ENCODE measurements at places on chromosomes 7 and 10.

- DNase-seq: no peak
Observed at GRCh38 chr7:33815336-33815735, 90.0 kb upstream of the BMPER start.

DNA sequence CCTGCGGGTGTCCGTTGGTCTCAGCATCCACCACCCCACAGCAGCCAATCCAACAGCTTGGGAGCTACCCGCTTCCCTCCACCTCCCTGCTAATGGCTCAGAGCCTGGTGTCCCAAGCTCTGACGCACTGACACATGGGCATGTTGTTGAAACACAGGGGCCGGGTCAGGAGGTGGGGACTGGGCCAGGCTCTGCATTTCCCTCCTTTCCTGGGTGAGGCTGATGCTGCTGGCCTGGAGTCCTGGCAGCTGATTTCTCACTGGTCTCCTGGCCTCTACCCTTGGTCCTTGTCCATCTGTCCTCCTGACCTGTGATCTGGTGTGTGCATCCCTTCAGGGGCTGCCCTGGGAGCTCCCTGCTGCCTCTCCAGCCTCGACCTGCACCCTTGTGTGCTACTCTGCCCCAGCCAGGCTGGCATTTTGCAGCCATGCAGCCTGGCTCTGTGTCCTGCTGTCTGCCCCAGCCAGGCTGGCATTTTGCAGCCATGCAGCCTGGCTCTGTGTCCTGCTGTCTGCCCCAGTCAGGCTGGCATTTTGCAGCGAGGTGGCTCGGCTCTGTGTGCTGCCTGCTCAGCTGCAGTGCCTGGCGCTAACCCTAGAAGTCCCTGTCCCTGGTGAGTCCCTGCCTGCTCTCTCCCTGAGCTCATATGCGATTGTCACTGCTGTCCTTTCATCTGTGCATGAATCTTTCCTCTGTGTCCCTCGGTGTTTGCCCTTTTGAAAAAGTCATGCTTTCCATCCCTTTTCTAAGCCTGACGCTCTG, 14.0 kb downstream of the AMZ1 start:
- no peak for DNase-seq

GRCh38 chr7:111089822-111090426, 1.0 kb upstream of the LRRN3 start:
- DNase-seq: no peak

DNA sequence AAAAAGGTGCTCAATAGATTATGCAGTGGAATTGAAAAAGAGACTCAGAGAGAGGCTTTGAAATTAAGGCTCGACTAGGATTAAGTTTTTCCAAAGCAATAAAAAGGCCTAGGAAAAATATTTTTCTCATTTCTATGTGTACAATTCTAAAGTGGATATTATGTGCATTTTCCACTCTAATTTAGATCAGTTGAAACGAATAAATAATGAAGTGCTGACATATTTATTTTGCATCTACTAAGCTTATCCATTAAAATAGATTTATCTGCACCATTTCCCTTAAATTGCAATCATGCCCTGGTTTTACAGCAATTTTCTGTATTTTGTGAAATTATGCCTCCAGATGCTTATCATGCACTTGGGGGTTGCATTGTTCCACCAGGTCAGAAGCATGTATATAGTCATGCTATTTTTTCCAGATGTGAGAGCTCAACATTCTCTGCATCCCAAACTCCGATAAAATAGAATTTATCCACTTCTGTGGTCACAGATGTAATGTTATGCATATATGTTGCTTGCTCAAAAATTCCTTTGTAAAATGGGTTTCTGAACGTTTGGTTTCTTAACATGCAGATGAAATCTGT, 18.3 kb downstream of the FIGNL1 start:
- DNase-seq: no peak

DNA sequence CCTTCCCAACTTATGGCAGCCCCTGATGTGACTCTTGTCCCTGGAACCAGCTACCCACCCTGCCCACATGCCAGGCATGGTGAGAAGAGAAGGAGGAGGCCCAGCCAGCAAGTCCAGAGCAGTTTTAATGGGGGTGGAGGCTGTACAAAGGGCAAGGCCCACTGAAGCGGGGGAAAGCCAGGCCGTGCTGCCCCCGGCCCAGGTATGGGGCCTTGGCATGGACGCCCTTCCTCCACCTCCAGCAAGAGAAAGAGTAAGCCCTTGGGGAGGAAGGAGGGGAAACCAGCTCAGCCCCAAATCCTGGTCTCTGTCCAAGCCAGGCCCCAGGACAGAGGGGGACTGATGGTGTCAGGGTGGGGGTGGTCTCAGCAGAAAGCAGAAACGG, 7.0 kb downstream of the NFKB2 start:
- DNase-seq: no peak

DNA sequence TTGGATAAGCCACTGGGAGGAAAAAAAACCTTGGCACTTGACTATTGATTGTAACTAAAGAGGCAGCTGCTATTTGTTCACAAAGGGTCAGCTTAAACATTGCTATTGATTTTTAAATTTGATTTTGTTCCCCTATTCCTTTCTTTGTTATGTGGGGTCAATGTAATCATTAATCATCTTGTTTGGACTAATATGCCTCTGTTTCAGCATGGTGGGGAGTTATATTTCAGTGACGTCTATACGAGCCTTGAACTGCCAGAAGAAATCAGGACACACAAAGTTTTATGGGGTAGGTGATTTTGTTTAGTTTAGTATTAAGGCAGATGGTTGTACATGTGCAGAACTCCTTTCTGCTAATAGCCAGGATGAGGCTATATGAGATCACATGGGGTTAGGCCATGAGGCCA, 7.5 kb downstream of the AS3MT start:
- DNase-seq: no peak

- no peak for DNase-seq
Observed at GRCh38 chr7:31679574-31680305, 7.3 kb upstream of the PPP1R17 start.

- no peak for DNase-seq
Observed at GRCh38 chr7:26049081-26049480, 102.9 kb upstream of the NFE2L3 start.

DNA sequence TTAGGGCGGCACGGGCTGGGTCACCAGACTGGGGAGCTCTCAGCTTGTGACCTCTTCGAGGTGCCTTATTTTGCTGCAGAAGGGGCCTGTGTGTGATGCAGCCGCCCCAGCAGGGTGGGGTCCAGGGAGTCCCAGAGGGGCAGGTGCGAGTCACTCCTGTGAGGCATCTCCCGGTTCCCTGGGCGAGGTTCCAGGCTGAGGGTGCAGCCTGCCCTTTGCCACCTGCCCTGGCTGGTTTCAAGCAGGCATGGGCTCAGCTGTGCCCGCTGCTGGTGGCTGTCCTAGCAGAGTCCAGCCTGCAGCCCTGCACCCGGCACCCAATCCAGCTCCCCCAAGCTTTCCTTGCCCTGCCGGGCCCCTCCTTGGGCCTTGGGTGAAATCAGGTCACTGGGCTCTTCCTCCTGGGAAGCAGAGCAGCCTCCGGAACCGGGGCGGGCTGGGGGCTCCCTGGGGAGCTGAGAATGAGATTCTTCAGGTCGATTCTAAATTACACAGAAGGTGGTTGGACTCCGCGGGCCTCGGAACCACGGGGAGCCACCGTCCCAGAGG, 64.8 kb downstream of the PWWP2B start:
- DNase-seq: no peak

DNA sequence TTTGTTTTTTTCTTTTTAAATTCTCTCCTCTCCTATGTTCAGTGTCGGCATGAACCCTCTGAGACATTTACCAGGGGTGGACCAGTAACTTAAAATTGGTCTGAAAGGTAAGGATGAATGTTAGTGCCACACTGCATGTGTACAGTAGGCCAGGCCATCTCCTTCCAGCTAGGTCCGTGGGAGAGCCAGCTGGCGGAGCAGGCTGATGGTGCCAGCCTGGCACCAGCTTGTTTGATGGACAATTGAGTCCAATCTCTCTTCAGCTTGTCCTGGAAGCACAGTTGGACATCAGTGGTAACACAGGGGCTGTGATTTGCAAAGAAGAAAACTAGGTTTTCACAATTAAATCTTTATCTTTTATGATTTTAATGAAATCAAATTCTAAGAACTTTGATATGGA, 136.5 kb downstream of the CNNM2 start:
- DNase-seq: no peak

All from activated naive CD4-positive, alpha-beta T cell treated with Interleukin-2 at 50 U/mL for 16 hours (primary cell).